ENCODE measurements at places on chromosomes 3 and 15. TPM values are rescaled to one million over a fixed set of nuclear protein-coding genes. Genes with fewer than 3 reads are reported as not detected.

Gene GOLGA8M
- total RNA-seq = 1.5 TPM

Gene KBTBD13
- not detected for total RNA-seq

Gene MAGI1
- total RNA-seq = 0.69 TPM

DNA sequence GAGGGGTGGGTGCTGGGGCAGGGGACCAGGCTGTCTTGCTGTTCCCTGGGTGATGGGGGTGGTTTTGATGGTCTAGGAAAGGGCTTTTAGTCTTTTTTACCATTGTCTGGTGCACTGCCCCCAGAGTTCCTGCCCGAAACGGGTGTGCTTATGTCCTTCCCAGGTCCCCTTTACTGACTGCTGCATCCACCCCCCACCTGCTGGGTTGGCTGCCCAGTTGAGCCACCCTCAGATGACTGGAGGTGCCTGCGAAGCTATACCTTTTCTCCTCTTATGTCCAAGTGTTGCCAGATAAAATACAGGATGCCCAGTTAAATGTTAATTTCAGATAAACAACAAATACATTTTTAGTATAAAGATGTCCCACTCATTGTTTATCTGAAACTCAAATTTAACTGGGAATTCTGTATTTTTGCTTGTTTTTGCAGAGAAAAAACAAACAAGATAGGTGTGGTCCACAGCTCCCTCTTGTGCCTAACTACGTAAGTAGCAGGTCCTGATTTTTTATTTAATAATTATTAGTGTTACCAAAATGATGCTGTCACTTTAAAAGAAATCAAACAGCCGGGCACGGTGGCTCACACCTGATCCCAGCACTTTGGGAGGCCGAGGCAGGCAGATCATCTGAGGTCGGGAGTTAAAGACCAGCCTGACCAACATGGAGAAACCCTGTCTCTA is 6.1 kb upstream of the RPP14 start:
- DNase-seq = no peak

DNA sequence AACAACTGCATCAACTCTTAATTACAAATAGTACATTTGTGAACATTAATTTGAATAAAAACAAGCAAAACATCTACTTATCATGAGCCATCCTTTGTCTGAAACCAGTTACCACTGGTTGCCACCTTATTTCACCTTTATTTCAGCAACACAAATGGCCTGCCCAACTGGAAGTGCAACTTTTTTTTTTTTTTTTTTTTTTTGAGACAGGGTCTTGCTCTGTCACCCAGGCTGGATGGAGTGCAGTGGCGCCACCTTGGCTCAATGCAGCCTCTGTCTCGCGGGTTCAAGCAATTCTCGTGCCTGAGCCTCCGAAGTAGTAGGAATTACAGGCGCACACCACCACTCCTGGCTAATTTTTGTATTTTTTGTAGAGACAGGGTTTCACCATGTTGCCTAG is 13.1 kb downstream of the WDR82 start:
- no peak for DNase-seq

- DNase-seq = peak; percentile 24
These were observed 591 bp upstream of the SLC25A20 start for GRCh38 chr3:48899273-48899672.

- DNase-seq = peak; percentile 55
These were observed 13.7 kb downstream of the CELF6 start for GRCh38 chr15:72306211-72306785.

DNA sequence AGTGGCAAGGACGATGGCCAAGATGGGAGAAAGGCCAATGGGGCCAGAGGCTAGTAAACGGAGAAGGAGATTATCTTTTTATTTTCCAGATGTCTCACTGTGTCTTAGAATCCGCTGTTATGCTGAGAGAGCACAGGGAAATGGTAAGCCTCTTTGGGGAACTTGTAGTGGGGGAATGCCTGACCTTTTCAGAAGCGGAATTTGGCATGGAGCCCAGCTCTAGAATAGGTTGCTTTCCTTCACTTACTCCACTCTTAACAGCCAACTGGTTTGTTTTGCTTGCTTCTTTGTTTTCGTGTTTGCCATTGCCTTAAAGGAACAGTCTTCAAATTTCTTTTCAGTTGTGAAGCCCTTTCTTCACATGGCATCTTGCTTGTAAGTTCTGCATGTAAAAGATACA is 316.2 kb upstream of the THRB start:
- DNase-seq = no peak

DNA sequence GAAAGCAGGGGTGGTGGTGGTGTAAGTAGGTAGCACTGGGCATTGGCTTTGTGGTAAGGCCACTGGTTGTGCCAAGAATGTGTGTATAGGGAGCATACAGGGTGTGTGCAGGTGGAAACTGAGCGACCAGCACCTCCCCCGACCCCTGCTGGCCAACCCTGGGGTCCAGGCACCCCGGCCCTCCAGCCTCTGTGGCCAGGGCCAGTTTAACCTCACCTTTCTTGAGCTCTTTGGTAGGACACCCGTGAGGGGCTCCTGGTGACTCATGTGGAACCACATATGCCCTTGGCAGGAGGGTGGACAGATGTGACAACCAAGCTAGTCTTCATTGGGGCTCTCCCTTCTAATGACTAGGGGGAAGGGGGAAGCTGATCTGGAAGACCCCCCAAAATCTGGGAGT is 19.5 kb downstream of the SHF start:
- no peak for DNase-seq

DNA sequence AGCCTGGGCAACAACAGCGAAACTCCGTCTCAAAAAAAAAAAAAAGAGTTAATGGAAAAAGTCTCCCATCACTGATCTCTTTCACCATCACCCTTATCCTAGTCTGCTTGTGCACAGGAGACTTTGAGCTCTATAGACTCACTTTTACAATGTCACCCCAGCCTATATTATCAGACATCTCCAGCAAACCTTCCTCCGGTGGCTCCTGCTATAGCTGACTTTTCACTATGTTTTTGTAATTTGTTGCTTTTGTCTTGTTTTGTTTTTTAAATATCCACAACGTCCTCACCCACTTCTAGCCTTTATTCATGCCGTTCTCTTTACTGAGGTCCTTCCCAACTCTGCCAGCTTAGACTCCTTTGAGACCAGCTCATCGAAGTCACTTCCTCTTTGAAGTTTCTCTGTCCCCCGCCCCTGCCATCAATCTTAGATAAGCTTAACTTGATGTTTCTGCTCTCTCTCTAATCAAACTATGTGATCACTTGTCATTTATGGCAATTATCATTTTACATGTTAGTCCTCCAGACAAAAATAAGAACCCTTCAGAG is 82.7 kb upstream of the CHD2 start:
- DNase-seq = no peak

- DNase-seq = peak; percentile 35
These were observed at the start of gene BTLA for GRCh38 chr3:112498914-112499711. Gene BTLA (minus strand): TSS chr3:112499472. CDS start chr3:112499358, 114 bp downstream.
